Epithelial cell of prostate (primary cell): ENCODE measurements at places on chromosomes 11 and 22.

DNA sequence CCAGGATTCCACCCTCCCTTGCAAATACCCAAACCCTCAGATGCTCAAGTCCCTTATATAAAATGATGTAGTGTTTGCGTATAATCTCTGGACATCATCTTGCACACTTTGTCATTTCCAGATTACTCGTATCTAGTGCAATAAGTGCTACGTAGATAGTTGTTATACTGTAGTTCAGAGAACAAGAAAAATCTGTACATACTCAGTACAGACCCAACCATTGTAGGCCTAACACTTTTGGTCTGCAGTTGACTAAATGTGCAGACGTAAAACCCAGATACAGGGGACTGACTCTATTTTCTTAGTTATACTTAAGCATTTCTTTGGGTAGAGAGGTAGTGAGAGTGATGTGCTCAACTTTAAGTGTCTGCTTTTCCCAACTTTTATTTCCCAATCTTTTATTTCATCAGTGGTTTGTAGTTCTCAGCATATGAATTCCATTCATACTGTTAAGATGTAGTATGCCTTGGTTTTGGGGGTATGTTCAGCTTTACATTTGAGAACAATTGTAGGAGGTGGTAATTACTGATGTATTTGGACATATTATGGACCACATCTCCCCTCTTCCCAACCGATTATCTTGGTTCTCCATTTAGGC is 43.9 kb downstream of the DDX6 start:
- DNase-seq, result no peak

DNA sequence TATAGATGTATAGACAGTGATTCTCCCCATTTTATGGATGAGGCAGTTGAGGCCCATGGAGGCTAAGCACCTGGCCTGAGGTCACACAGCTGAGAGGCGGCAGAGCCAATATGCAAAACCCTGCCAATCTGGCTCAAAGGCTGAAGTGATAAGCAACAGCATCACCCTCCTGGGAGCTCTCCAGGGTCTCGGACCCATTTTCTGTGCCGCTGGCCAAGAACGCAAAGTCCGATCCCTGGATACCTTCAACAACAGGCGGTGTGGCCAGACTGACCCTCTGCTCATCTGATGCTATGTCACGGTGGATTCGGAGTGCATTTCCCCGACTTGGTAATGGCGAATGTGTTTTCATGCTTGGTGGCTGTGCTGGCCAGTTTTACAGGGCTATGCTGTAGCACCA is 595.0 kb downstream of the TBC1D22A start:
- DNase-seq, result no peak

DNA sequence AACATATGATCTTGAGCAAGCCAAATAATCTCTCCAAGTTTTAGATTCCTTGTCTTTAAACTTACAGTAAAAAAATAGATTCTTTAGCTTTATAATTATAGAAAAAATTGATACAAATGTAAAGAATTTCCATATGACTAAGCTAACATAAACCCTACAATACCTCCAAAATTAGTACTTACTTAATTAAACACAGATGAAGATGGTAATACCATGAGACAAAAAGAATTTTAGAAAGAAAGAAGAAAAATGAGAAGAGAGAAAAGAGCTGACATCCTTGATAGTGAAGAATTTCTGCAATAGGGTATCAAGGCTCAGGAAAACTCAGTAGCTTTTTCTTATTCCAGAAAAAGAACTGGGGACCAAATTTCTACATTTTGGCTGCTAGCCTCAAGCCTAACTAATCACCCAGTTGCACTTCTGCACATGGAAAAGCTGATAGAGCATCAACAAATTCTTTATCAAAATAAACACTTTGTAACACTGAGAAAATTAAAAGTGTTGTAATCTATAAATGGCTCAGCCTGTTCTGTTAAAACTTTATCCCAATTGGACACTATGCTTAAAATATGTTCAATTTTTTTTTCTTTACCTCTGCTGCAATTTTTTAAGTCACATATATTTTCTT is 24.7 kb upstream of the SOX6 start:
- DNase-seq, result no peak

- DNase-seq, result no peak
Measured at GRCh38 chr11:27011560-27012233, 17.8 kb downstream of the FIBIN start.

DNA sequence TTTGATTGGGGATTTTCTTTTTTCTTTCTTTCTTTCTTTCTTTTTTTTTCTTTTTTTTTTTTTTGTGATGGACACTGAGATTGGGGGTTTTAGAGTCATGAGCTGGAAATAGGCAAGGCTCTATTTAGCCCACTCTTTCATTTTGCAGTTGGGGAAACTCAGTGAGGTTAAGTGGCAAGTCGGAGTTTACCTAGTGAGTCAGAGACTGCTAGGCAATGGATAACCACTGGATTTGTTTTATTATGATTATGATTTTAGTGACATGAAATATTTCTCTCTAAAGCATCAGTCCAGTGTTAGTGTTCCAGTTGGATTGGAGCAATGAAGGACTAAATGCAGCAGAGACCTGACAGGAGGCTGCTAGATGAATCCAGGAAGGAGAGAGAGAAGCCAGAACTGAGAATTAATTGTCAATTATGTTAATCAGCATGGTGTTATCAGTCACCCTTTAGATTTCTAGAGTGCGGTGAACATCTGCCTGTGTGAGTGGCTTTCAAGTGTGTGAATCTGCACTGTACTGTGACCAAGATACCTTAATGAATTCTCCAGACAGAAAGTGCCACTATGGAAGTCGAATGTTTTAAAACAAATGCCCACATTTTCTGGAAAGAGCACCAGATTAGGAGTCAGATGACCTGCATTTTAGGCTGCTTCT is 10.9 kb downstream of the BMAL1 start:
- DNase-seq, result no peak

- no peak for DNase-seq
Measured at GRCh38 chr22:43207849-43208702, 21.1 kb upstream of the TTLL12 start.

GRCh38 chr11:72070491-72070890 is 9.9 kb downstream of the NUMA1 start:
- DNase-seq, result no peak

- DNase-seq, result no peak
Measured at GRCh38 chr22:29231971-29232959, 26.6 kb downstream of the EMID1 start.

DNA sequence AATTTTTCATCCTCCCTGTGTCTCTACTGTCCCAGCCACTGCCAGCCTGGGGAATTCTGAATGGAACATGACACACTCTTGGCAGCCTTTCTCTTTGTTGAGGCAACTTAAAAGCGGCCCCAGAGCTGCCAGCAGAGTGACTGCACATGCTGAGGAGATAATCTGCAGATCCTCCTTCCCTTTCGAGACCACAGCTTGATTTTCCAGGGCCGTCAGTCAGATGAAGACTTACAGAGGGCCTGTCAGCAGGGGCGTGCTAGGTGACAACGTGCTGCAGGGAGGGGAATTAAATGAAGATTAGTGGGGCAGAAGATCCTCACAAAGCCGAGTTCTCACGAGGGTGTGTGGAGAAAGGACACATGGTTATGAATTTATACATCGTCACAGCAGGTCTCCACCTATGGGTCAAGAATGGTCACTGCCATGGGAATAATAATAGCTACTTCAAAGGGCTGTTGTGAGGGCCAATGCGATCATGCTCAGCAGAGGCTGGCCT is 193.5 kb upstream of the PITPNB start:
- DNase-seq, result no peak

- DNase-seq, result no peak
Measured at GRCh38 chr22:20176421-20177085, 25.7 kb upstream of the CCDC188 start.

GRCh38 chr22:38881464-38881871 is 9.5 kb upstream of the CBX6 start:
- no peak for DNase-seq

DNA sequence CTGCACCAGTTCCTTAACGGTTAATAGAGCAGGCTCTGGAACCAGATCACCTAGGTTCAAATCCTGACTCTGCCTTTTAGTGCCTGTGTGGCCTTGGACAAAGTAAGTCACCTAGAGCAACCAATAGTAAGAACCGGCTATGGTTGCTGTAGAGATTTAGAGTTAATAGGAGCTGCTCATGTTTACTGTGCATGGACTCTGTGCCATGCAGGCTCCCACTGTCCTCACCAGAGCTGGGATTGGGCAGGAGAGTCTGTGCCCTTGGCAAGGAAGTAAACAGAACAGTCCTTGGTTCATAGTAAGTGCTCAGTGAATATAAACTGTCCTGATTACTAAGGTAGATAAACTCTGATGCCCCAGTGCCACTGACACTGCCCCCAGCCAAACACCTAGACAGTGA is 1.4 kb upstream of the TP53I11 start:
- DNase-seq, result no peak

DNA sequence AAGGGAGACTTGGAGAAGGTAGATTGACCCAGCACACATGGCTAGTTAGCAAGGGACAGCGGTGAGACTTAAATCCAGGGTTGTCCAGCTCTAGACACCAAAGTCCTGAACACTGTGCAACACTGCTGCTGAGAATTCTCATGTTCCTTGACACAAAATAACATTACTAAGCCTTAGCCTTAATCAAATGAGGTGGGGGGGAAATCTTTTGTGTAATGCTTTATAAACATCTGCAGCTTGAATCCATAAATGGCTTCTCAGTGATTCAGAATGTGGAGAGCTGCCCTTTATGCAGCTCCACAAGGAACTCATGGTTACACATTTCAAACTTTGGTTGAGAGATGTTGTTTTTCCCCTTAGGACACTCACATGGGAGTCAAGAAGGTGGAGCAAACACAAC is 80.0 kb downstream of the CD44 start:
- DNase-seq, result no peak

DNA sequence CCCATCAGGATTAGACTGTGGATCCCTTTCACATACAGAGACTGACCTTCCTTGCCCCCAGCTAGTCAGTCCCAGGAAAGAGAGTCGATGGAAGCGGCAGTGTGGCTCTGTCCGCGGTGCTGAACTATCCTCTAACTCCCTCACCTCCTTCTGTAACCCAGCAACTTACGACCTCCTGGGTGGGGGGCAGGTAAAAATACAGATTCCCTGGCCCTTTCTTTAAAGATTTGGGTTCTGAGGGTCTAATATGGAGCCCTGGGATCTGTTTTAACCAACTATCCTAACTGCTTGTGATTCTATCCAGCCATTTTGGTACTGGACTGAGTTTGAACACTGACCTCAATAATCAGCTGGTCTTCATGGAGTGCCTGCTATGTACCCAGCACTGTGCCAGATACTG is 23.2 kb downstream of the MFNG start:
- DNase-seq, result no peak

DNA sequence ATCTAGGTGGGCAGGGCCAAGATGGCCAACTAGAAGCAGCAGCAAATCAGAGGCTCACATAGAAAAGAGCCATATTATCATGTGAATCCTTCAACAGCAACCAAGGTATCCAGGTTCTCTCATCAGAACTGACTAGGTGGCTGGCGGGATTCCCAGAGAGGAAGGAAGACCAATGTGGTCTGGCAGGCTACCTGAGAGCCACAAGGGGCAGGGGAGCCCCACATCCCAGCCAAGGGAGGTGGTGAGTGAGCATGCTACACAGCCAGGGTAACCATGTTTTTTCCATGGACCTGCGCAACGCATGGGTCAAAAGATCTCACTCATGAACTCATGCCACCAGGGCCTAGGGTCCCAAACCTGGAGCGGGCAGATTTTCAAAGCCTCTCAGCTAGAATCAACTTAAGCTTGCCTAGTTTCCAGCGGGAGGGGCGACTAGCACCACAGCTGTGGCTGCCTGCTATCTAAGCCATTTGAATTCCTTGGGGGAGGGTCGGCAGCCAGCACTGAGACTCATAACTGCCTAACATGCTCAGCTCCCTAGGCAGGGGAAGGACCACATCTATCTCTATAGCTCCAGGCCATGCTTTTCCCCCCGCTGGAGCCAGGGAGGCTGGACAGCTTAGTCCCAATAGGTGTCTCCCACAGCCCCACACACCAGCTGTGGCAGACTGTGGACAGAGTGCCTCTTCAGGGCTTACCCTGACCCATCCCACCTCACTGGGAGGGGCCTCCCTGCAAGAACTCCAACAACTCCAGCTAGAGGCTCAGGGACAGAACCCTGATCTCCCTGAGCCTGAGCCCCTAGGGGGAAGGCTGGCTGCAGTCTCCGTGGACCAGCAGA is 28.7 kb upstream of the CASP12 start:
- DNase-seq, result no peak

- no peak for DNase-seq
Measured at GRCh38 chr11:43924112-43924855, 18.2 kb upstream of the C11orf96 start.

DNA sequence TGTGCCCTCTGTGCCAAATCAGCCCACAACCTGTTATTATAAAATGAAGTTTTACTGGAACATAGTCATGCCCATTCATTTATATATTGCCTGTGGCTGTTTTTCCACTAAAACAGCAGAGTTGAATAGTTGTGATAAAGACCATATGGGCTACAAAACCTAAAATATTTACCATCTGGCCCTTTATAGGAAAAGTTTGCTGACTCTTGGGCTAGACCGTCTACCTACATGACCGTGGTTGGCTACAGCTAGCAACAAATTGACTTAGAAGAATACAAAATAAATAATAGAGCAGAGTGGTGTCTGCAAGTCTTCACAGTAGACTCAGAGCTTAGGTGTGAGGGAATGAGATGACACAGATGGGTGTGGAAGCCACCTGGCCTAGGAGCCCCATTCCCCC is 11.2 kb upstream of the IL18BP start:
- DNase-seq, result no peak

DNA sequence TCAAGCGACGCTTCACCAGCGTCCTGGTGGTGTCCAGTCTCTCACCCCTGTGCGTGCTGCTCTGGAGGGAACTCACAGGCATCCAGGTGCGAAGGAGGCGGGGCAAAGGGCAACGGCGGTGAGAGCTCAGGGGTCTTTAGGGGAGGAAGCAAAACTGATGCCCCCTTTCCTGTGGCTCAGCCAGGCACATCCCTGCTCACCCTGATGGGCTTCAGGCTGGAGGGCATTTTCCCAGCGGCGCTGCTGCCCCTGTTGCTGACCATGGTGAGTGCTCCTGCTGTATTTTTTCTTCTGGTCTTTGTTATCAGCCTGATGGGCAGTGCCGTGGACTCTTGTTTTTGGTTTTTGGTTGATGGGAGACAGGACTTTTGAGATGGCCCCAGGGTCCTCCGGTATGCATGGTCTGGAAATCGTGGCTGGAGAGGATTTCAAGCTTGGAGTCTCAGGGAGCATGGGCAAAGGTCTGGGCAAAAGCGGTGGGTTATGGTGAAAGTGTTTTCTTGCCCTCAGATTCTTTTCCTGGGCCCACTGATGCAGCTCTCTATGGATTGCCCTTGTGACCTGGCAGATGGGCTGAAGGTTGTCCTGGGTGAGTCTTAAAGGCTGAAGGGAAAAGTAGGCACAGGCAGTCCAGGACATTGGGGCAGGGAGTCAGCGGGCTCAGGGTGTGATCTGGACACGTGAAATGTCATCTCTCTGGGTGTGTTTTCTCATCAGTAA is 695 bp downstream of the RCE1 start:
- DNase-seq, result no peak

DNA sequence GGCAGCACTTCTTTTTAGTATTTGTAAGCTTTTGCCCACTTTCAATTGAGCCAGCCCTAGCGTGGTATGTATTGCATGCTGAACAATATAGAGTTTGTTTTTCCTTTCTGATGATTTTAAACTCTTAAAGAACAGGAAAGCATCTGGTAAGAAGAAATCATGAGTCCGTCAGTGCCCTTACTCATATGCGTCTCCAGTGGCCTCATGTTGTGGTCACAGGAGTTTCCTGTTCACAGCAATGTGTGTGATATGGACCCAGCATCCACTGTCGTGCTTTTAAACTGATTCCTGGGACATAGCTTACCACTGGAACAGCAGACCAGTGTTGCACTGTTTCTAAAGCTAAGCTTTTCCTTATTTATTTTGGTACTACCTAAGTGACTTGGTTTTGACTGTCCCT is 40.1 kb downstream of the BID start:
- DNase-seq, result no peak
